ENCODE measurements at places on chromosomes 5 and 9.

- DNase-seq: no peak
Observed at GRCh38 chr9:74570879-74571512, 73.9 kb downstream of the RORB start.

DNA sequence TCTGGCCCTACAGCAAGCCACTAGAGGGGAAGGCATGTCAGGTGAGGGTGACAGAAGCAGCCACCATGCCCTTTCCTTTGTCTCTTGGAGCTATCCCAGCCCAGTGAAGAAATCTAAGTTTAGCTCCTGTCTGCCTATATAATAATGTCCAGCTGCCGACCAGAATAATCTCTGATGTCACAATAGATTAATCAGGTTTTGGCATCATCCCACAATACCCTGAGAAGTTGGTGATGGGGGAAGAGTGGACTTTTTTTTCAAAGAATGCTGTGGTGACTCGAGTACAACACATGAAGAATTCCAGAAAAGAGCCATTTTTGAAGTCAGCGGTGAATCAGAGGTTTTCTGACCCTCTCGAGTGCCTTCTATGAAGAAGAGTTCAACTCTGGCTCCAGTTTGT, 1.7 kb upstream of the TSLP start:
- DNase-seq: no peak

- no peak for DNase-seq
Observed at GRCh38 chr9:118987167-118987566, 382.1 kb downstream of the BRINP1 start.

- DNase-seq: no peak
Observed at GRCh38 chr9:122360891-122361290, 9.9 kb upstream of the PTGS1 start.

DNA sequence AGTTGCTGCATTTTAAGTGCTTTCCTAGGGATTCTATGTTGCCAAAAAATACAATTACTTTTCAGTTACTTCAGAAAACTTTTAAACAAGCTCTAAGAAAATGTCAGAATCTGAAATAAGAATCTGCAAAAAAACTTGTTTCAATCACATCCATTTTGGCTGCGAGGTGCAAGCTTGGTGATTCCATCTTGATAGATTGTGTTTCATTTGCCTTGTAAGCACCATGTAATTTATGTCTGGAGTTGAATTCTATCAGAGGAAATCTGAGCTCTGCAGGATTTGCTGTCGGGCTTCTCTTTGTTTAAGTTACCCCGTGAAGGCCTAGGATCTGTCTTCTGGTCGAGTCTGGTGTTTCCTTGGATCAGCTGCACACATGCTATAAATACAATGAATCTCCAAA, 40.4 kb upstream of the MAN2A1 start:
- DNase-seq: no peak

DNA sequence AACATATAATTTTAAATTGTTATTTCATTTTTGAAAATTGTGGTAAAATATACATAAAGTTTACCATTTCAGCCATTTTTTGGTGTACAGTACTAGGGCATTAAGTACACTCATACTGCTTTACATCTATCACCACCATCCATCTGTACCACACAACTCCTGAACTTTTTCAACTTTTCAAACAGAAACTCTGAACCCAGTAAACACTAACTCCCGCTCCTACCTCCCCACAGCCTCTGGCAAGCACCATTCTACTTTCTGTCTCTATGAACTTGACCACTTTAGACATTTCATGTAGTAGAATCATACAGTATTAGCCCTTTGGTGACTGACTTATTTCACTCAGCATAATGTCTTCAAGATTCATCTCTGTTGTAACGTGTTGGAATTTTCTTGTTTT, 8.4 kb upstream of the SLC45A2 start:
- no peak for DNase-seq

GRCh38 chr5:127705120-127705892, 2.1 kb downstream of the CCDC192 start:
- no peak for DNase-seq

DNA sequence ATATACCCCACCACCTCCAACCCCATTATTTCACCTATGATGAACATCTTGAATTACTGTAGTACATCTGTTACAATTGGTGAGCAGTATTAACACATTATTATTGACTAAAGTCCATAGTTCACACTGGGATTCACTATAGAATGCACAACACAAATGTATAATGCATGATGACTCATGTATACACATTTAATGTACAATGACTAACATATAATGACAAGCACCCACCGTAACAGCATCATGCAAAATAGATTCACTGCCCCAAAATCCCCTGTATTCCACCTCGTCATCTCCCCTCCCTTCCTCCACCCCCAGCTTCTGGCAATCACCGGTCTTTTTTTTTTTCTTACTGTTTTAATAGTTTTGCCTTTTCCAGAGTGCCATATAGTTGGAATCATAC, 47.1 kb upstream of the NEK6 start:
- no peak for DNase-seq

GRCh38 chr9:87718852-87719612, 6.9 kb upstream of the CTSL start:
- DNase-seq: no peak

- no peak for DNase-seq
Observed at GRCh38 chr9:87382900-87383299, 114.8 kb upstream of the DAPK1 start.

DNA sequence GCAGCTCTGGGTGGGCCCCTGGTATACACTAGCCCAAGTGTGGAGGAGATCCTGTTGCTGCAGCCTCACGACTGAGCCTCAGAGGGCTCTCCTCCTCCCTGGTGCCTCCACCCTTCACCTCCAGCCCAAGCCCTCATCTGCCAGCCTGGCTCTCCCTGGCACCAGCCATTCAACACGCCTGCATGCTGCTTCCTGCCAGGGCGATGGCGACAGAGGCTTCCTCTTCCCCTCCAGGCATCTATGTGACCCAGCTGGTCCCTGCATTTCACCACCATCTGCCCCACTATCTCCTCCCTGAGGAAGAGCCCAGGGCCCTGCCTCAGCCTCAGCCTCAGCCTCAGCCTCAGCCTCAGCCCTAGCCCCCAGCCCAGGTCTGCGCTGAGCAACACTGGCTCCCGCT, 54.8 kb upstream of the ANGPTL2 start:
- DNase-seq: no peak

DNA sequence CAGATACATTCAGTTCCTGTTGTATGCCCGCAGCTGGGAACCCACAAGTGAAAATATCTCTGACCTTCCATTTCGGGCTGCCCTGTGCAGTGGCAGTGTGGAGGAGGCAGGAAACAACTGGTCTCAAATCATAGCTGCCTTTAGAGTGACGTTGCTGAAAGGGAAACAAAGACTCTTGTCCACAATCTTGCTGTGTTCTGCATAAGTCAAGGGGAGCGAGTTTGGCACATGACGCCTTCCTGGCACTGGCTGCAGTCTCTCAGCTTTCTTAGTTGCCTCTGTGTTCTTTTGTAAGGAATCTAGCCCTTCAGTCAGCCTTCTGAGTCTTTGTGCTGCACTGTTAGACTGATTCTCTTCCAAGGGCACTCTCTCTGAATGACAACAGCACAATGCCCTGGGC, 24.0 kb downstream of the ADAMTS16 start:
- no peak for DNase-seq

DNA sequence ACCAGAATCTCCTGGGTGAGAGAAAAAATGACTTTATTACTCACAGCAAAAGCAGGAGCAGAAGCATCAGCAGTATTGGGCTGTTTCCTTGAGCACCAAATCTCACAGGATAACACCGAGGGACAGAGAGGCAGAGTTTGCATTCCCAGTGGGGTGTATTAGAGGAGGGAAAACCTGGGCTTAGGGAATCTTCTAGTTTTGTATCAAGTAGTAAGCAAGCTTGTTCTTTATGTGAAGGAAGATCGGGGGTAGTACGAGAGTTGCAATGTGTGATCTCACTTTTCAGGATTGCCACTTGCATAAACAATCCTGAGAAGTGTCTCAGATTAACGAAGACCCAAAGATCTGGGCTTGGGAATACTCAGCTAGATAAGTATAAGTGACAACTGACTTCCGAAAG, 1163.0 kb downstream of the TAF11L14 start:
- no peak for DNase-seq

GRCh38 chr9:132810314-132810713, 67.8 kb downstream of the AK8 start:
- DNase-seq: no peak

- DNase-seq: no peak
Observed at GRCh38 chr9:99359336-99359735, 137.3 kb downstream of the SEC61B start.

GRCh38 chr5:154478224-154478565, at the start of gene HAND1:
Gene HAND1, minus strand, starts transcription at chr5:154478227. Its CDS starts 219 bp downstream, at chr5:154478008.
- DNase-seq: no peak

DNA sequence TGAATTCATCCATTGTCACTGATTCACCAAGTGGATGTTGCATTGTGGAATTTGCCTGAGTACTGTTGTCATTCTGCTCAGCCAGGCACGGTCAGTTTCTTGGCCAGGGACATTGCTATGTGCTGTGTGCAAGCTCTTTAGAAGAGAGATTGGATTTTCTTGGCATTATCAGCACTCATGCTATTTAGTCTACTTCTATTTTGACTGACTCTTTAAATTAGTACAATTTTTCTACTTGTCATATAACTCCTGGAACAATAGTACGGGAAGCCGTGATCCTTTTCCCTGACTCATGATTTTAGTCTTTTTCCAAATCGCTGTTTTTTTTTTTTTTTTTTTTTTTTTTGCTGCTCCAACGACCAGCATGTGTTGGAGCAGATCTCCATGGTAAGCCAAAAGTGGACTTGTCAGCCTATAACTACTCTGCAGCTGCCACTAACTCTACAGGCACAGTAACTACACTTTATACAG, 129.7 kb downstream of the CDC42SE2 start:
- DNase-seq: no peak

- DNase-seq: no peak
Observed at GRCh38 chr9:33881635-33882034, 64.7 kb downstream of the UBE2R2 start.

DNA sequence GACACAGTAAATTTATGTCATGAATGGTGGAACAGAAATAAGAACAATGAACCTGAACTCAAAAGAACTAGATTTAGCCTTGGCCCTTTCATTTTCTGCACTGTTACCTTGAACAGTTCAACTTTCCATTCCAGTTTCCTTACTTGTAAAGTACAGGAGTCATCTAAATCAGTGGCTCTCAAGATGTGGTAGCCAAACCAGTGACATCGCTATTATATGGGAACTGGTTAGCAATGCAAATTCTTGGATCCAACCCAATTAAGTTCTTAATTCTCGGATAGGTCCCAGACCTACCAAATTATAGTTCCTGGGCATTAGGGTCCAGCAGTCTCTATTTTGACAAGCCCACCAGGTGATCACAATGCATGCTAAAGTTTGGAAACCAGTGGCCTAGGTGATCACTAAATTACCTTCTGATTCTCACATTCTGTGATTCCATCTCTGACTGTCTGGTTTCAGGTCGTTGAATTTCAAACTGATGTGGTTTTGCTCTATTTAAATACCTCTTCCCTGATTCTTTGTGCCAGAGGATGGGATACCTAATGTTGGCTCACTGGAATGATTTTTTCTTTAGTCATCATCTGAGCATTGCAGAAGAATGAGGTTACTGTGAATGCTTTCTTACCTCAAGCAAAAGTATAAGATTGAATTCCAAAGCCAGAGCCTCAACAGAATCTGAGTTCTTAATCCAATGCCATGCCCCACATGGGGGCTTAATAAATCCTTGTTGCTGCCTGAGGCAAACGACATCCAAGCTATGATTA, 253.8 kb downstream of the ENC1 start:
- DNase-seq: no peak

DNA sequence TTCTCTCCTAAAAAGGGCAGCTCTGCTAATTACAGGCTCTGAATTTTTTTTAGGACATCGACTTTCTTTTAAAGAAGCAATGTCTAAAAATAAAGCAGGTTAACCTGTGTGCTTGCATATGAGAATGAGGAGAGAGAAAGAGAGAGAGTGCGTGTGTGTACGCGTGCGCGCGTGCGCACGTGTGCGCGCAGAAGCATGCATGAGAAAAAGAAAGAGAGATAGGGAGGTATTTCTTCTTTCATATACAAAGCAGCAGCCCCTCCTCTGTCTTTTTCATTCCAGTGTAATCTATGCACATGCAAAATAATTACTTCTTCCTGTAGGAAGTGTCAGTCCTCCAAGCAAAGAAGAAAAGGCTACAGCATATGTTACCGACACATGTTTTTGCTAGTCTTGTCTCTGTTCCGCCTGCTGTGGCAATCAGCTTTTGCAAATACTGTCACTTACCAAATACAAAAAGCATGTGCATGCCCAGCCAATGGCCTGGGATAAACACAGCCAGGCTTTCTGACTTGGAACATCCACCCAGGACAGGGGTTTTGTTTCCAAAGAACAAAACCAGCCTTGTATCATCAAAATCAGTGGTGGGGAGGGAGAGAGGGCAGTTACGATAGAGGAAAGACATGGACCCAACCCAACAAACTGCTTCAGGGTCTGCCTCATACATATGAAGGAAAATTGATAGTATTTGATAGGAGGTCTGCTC, 252.3 kb upstream of the SLC24A2 start:
- DNase-seq: no peak

GRCh38 chr9:99925541-99925940, 19.1 kb downstream of the STX17 start:
- no peak for DNase-seq

DNA sequence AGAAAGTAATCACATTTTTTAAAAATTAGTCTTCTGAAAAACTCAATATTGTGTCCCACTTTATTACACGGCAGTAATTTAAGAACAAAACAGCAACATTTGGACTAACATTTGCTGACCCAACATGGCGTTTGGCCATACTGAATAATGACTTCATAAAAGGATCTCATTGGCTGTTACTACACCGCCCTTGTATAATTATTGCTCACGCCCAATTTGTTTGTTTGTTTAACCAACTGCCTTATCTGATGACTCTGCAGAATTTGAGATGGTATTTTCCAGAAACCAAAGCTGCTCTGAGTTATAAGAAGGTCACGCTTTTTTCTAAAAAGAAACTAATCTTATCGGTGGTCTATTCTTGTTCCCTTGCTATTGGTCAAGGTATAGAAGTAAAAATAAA, 200.2 kb upstream of the TARS1 start:
- DNase-seq: no peak

GRCh38 chr5:174323878-174324281, 278.4 kb downstream of the NSG2 start:
- no peak for DNase-seq

GRCh38 chr5:78574731-78575161, 73.8 kb downstream of the LHFPL2 start:
- DNase-seq: no peak

DNA sequence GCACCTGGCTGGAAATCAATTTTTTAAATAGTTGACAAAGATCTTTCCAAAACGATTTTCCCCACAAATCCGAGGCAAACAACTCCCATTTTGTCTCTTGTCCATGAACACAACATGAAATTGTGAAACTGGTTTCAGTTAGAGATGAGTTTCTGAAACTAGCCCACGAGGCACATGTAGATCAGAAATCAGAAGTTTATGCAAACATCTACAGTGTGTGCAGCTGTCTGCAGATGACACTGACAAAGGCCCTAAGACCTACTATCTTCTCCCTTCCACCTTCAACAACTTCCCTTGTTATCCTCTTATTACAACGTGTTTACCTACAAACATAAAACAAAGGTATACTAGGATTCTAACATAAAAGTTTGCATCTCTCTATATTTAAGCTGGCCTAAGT, 183.3 kb downstream of the DIRAS2 start:
- no peak for DNase-seq
